Cardiac fibroblast (primary cell): ENCODE measurements at places on chromosomes 1 and 21.
A peak's percentile ranks its signal among the peaks of the same experiment; 100 is the strongest.

DNA sequence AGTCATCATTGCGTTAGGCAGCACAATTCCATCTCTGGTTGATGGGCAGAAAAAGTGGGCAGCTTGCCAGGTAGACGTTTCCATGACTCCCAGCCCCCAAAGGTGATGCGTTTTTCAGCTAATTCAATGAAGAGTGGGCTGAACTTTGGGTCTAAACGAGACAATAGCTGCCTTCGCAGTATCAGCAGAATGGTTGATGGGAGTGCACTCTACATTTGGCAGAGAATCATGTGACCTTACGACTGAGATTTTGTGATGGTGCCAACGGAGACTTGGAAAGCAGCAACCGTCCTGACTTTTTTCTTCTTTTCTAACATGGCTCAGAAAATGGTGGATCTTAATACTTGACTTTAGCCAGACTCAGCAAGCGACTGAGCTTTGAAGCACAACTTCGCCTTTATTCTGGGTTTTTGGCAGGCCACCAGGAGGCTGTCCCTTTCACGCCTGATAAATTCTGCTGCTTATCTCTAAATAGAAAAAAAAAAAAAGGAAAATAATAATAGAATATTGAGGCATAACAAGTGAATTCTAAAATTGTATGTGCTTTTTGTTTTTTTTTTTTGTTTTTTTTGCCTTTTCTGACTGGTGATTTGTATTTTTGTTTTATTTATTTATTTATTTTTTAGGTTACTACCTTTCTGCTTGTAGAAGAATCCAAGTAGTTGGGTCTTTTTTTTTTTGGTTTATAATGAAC, 804.8 kb downstream of the USP25 start:
- peak; percentile 85 for DNase-seq

- no peak for DNase-seq
Observed at GRCh38 chr1:43505077-43505780, 25.5 kb upstream of the PTPRF start.

GRCh38 chr1:47898133-47898845, 98.9 kb downstream of the TRABD2B start:
- DNase-seq = no peak

GRCh38 chr1:229434005-229434640, at the start of gene ACTA1:
Gene ACTA1, minus strand, starts transcription at chr1:229434094. Its CDS starts 979 bp downstream, at chr1:229433115.
- DNase-seq = no peak

- DNase-seq = no peak
Observed at GRCh38 chr1:155001425-155001674, 1.3 kb upstream of the ZBTB7B start.
